ENCODE measurements at places on chromosomes 3 and 15.

DNA sequence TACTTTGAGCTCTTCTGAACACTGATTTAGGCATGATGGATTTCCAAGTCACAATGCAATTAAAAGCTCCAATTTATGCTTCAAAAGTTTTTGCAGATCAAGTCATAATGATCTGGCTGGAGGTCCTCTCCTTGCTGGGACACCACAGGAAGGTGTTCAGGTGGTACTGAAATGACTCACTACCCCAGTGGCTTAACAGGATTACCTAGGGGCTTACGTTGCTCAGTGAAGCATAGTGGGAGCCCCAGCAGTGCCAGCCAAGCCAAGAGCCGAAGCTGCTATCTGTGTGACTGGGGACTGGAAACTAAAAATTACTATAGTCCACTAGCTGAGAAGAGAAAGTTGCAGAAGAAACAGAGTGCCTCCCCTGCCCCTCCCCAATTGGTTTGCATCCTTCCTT is 110.1 kb upstream of the LPP start:
- DNase-seq, result no peak

GRCh38 chr15:99986297-99987118 is 253.3 kb upstream of the LYSMD4 start:
- no peak for DNase-seq

GRCh38 chr3:119364401-119364800 is 70.2 kb downstream of the ARHGAP31 start:
- DNase-seq, result no peak

DNA sequence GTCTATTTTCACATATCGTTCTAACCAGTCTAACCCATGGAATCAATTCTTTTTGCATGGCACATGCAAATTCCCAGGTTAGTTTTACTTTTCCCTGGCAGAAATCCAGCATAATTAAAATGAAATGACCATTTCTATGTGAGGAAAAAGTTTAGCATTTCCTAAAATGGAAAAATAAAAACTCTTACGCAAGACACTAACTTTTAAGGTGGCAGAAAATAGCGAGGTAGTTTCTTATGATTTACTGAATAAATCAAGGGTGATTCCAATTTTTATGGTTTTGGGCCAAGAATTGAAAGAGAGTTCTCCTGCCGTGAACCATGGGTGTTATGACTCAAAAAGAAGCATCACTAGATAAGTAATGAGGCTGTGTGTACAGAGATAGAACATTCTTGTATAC is 32.7 kb upstream of the NR2F2 start:
- DNase-seq, result no peak

All from T-helper 2 cell treated with Interferon-gamma antibody and Interleukin-4, amounts not matched to agents 5 μg/mL and 100 μg/mL, for 36 hours (primary cell).